Inflammatory macrophage treated with lipopolysaccharide for 1 hour (primary cell): ENCODE measurements at places on chromosomes 4 and X.

GRCh38 chr4:113790478-113790877 is 28.9 kb upstream of the CAMK2D start:
- DNase-seq: peak; percentile 86

DNA sequence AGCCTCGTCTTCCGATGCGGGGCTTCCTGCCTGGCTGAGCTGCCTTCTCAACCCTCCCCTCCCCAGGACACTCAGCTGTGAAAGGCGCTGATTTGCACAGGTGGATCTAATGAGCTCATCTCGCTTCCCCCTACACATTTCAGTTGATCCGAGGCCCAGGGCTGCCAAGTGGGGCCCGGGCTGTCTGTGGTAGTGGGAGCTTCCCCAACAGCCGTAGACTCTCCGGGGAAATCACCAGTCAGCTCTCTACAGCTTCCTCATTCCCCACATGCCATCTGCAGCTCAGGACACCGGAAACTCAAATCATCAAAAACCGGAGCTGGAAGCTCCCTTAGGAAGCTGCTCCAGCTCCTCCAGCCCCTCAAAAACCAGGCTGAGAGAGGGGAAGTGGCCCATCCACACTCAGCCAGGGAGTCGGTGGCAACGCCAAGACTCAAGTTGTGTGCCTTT is 56.2 kb downstream of the SMIM20 start:
- peak; percentile 65 for DNase-seq

- DNase-seq: no peak
Observed at GRCh38 chr4:108649863-108650211, 562 bp upstream of the OSTC start.

DNA sequence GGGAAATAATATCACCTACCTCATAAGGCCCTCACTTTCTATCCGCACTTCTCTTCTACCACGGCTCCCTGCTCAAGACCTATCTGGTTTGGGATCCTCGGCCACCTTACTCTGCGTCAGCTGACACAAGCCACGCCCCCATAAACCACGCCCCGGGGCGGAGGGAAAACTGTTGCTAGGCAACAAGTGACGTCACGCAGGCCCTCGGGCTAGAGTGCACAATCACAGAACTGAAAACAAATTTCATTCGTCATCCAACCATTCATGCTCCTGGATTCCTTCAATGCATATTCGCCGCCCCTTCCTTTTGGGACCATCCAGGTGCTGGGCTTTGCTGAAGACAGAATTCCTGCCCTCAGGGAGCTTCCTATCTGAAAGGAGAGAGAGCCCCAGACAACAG is 66.3 kb downstream of the SMC1A start:
- DNase-seq: no peak

- peak; percentile 2 for DNase-seq
Observed at GRCh38 chrX:65821721-65822496, 154.5 kb downstream of the MSN start.

GRCh38 chr4:41820473-41820872 is 71.9 kb upstream of the PHOX2B start:
- DNase-seq: no peak
